NCI-H1694 treated with DMSO at 0.1 percent for 48 hours (cell line): ENCODE measurements at places on chromosomes 7 and 10.
A peak's percentile ranks its signal among the peaks of the same experiment; 100 is the strongest.

GRCh38 chr7:29917641-29918040 lies 72.0 kb downstream of the SCRN1 start:
- no peak for DNase-seq

- no peak for DNase-seq
Measured at GRCh38 chr7:102153599-102153946, 133.1 kb upstream of the SH2B2 start.

DNA sequence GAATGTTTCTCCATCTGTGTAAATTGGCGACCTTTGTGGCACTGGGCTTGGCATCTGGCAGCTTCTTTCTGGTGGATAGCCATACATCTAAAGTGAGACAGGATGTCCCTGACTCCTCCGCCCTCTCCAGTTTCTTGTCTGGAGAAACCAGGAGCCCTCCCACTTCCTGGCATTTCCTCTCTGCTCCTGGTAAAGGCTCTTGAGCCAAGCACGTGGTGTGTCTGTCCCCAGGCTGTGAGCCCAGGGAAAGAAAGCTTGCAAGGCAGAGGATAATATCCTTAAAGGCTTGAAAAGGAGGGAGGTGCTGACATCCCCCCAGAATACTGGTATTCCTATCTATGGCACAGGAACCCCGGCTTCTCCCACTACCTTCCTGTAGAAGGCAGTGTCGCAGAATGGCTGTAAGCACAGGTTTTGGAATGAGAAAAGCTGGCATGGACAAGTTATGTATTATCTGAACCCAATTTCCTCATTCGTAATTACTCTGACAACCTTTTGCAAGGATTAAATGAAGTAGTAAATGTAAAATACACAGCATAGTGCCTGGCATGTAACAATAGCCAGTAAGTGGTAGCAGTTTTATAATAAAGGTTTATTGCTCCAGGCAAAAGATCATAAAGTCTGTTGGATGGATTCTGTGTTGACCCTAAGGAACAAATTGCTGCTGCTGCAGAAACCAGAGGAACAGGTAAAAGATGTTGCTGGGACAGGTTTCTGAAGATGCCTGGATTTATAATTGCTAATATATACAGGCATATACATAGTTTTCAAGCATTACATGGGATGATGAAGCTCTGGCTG lies 11.8 kb upstream of the ACSL5 start:
- no peak for DNase-seq

GRCh38 chr7:143002898-143003297 lies 24.0 kb downstream of the OR9A2 start:
- DNase-seq: no peak

- no peak for DNase-seq
Measured at GRCh38 chr7:98266840-98267239, 14.6 kb upstream of the BRI3 start.

- DNase-seq: peak; percentile 46
Measured at GRCh38 chr7:37149051-37149772, 299.5 kb downstream of the ELMO1 start.

DNA sequence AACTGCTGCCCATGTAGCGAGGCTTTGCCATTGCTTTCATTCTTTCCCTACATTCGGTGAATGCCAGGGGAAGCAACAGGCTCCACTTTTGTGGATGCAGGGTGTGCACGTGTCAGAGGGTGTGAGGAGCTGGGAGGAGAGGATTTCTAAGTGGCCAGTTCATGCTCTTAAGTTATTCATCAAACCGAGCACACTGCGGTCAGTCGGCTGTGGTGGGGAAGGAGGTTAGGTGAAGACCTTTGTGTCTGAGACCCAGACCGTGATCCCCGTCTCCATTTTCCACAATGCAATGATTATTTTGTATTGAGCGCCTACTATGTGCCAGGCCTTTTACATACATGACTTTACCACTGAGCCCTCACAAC lies 438.6 kb upstream of the GALNT17 start:
- DNase-seq: no peak

GRCh38 chr10:2658780-2659179 lies 408.6 kb upstream of the PFKP start:
- no peak for DNase-seq

- DNase-seq: no peak
Measured at GRCh38 chr7:112665709-112666108, 124.5 kb downstream of the TMEM168 start.

GRCh38 chr10:108902619-108903285 lies 1020.6 kb downstream of the XPNPEP1 start:
- no peak for DNase-seq
